Ascending aorta (tissue), 2 donors: ENCODE measurements at places on chromosomes 4 and X. TPM values are rescaled to one million over a fixed set of nuclear protein-coding genes. Genes with fewer than 3 reads are reported as not detected.

Gene CACNA1F
- not detected for total RNA-seq

GRCh38 chr4:120144634-120145033, 78.0 kb upstream of the MAD2L1 start:
- no peaks in the 10 kb centered on the region for H3K4me1 ChIP-seq
- no peak overlapping the region for H3K4me3 ChIP-seq
- no peaks in the 10 kb centered on the region for H3K36me3 ChIP-seq
- no peak overlapping the region for H3K27ac ChIP-seq

DNA sequence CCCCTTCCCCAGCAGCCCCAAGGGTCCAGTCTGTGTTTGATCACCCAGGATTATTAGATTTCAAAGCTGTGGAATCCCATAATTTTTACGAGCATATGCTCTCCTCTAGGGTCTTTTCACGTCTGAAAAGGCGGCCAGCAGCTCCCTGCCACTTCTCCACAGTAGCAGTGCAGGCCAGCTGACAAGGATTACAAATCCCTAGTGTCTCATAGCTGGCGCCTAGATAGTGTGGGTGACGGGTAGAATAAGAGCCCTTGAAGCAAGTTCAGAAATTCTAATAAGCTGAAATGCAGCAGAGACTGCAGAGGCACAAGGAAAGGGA, 79.4 kb downstream of the RLIM start:
- no peaks in the 10 kb centered on the region for H3K36me3 ChIP-seq
- peaks cover 3% of the 10 kb centered on the region for H3K4me1 ChIP-seq
- no peak overlapping the region for H3K4me3 ChIP-seq
- no peaks in the 10 kb centered on the region for H3K27me3 ChIP-seq
- DNase-seq: no peak

DNA sequence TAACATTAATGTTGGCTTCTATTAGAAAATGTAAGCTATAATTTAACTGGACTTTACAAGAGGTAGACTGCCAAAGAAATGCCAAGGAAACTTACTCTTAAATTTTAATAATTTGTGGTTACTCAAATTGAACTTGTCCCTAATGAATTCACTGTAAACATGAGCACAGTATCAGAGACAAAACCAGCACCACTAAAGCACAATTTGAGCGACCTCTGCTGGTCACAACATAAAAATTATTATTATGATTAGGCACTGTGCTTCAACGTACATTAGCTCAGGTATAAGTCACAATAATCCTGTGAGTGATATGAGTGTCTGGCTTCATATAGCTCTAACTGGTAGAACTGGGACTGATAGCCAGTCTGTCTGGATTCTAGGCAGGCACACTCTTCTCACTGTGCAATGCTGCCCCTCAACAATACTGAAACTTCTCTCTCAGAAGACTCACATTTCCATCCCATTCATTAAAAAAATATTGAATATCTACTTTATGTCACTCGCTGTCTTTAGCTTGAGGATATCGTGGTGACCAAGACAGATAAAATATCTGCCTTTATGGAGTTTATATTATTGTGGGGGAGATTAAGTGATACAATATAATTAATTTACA, 8.0 kb downstream of the NUDT6 start:
- no peaks in the 10 kb centered on the region for H3K4me1 ChIP-seq
- H3K4me3 ChIP-seq: no peak overlapping the region
- H3K36me3 ChIP-seq: no peaks in the 10 kb centered on the region
- no peaks in the 10 kb centered on the region for H3K27me3 ChIP-seq
- no peak for DNase-seq

DNA sequence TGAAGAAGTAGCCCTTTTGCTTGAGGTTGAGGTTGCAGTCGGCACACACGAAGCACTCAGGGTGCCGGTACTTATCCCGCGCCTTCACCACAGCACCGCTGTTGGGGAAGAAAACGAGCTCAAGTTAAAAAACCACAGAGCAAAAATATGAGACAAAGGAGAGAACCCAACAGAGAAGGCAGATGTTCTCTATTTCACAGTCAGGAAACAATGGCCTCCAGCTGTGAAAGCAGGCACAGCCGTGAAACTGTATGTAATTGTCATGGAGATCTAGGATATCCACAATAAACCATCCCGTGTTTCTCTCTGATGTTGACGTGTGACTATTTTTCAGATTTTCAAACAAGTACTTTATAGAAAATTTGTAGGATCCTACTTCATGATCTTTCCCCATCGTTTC, 30.9 kb upstream of the CCDC110 start:
- H3K36me3 ChIP-seq: peaks cover 60% of the 10 kb centered on the region
- no peak overlapping the region for H3K4me3 ChIP-seq
- peaks cover 3% of the 10 kb centered on the region for H3K4me1 ChIP-seq
- H3K27ac ChIP-seq: no peak overlapping the region

DNA sequence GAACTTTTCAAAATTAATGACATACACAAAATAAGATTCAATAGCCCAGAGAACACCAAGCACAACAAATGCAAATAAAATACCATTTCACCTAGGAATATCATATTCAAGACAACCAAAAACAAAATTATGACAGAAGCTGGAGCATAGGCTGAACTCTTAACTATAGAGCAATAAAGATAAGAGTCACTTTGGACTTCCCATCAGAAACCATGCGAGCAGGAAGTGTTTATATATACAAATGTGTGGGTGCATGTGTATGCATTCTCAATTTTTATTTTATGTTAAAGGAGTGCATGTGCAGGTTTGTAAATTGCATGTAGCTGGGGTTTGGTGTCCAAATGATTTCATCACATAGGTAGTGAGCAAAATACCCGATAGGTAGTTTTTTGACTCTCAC, 291.6 kb downstream of the ARAP2 start:
- no peak for DNase-seq
- no peak overlapping the region for H3K4me3 ChIP-seq
- no peaks in the 10 kb centered on the region for H3K36me3 ChIP-seq
- H3K27ac ChIP-seq: no peak overlapping the region
- H3K27me3 ChIP-seq: no peaks in the 10 kb centered on the region
